CD4-positive, alpha-beta memory T cell (primary cell): ENCODE measurements at places on chromosomes 6 and 20. TPM values are rescaled to one million over a fixed set of nuclear protein-coding genes. Genes with fewer than 3 reads are reported as not detected.

MMP24 gene
- 0.12 TPM for total RNA-seq

CRIP3 gene
- total RNA-seq = 3.0 TPM

FAM209B gene
- 2.2 TPM for total RNA-seq

DNA sequence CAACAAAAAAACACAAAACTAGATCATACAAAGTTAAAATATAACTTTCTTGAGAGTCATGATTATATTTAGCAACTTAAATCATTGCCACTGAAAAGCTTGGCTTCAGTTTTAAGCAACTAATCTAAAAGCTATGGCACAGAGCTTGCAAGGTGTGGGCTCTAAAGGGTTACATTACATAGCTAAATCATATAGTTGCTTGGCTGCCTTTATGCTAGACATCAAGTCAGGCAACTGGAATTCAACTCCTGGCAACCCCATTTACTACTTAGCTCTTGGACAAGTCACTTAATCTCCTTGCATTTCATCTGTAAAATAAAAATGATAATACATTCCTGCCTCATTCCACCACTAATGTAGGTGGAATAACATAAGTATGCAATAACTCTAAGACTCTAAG is 40.9 kb upstream of the GCM1 start:
- DNase-seq = no peak

GRCh38 chr20:50924261-50924920 is 6.8 kb downstream of the ADNP start:
- DNase-seq = no peak

SOBP gene
- not detected for total RNA-seq

DNA sequence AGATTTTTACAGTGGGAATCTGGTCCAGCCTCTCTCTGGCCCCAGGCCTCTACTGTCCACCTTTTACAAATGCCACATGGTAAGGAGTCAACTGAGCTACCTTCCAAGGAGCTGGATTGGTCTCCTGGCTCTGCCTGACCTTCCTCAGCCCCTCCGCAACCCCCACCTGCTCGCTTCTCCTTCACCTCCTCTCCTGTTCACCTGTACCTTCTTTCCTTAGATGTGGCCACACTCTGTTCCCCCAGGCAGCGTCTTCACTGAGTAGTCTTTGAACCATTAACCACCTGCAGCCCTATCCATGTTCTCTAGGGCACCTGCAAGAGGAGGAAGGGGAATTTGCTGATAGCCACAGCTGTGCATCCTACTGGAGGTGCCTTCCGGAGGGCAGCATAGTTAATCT is 55.3 kb upstream of the DDR1 start:
- DNase-seq = no peak

DNA sequence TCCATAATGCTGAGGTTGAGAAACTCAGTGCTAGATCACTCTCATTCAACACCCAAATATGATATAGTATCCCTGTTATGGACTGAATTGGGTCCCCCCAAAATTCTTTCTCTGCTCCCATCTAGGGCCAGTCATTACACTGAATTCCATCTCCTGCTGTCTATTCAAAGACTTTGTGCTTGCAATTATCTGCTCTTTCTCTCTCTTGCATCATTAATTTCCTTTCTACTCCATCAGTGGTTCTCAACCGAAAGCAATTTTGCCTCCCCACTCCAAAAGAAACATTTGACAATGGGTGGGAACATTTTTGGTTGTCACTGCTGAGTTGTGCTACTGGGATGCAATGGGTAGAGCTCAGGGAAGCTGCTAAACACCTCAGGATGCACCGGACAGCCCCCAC is 271.5 kb upstream of the CDYL start:
- no peak for DNase-seq

GRCh38 chr6:156685823-156686222 is 91.4 kb upstream of the ARID1B start:
- no peak for DNase-seq

DNA sequence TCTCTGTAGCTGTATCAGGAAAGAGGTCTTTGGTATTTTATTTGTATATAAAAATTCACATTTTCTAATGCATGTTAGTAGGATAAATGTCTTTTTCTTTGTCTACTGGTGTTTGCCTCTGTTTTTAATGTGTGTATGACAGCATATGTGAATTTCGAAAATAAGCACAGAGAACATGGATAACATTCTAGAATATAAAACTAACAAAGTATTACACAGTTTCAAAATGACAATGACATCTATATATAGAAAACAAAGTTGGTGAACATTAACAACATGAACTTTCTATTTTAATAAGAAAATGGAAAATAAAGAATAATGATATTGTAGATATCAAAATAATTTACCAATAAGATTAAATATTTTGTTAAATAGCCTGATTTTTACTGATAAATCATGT is 608.0 kb downstream of the COL12A1 start:
- DNase-seq = no peak

MAFB gene
- total RNA-seq = 2.2 TPM
